ENCODE measurements at places on chromosomes 12 and 14.

- DNase-seq = no peak
Measured at GRCh38 chr12:109687250-109687649, 26.4 kb upstream of the FAM222A start.

DNA sequence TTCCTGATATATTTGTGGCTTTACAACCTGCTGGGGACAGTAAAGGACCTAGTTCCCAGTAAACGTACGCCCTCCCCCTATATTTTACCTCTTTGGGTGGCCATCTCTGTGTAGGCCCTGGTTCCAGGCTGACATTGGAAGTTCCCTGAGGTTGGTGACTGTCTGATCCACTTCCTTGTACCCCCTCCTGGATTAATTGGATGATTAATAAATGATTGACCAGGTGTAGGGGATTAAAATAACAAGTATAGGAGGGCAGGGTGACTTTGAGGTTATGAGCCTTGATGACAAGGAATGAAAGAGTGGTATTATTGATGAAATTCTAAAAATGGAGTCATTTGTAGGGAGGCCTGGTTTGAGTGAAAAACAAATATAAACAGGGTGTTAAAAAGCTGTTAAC, 9.6 kb downstream of the SUSD6 start:
- DNase-seq = no peak

GRCh38 chr14:31270196-31270772, 62.7 kb upstream of the HECTD1 start:
- DNase-seq = peak; percentile 49

DNA sequence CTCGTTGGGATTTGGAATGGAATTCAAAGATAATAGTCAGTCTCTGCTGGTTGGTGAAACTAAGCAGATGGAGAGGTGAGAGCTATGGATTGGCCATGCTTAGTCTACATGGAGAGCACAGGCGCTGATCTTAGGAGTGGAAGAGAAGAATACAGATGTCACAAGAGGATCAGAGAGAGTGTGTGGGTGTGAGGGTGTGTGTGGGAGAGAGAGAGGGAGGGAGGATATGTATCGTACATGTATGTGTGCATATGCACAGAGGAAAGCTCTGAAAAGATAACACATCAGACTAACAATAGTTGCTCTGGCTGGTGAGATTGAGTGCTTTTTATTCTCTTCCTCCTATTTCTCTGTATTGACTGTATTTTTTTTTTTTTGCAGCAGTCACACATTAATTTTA, 686.2 kb upstream of the TBX3 start:
- DNase-seq = no peak

DNA sequence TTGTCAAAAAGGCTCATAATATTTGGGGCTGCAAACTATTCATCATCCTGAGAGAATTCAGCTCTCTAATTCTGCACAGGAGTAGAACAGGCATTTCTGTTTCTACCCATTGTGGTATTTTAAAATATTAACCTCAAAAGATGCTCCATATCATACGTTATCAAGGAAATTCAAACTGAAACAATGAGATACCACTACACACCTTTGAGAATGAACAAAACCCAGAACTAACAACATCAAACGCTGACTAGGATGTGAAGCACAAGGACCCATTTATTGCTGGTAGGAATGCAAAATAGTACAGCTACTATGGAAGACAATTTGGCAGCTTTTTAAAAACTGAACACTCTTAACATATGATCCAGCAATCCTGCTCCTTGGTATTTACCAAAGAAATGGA, 171.8 kb downstream of the DUSP6 start:
- no peak for DNase-seq

- DNase-seq = no peak
Measured at GRCh38 chr12:29086325-29087271, 62.5 kb upstream of the FAR2 start.

DNA sequence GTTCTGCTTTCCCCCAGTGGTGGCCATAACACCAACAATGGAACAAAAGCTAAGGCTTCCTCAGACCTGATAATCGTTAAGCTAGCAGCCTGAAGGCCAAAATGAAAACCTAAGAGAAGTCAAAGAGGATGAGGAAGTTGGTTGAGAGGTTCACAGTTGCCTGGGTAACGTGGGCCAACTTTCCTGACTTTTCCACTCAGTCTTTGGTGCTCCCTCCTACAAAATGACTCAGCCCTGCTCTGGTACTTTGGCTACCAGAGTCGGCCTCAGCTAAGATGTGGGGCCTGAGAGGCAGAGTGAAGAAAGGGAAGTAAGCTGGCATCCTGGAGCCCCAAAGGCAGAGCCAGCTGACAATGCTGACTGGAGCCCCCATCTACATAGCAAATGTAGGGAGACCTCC, 14.9 kb upstream of the FKBP11 start:
- no peak for DNase-seq

GRCh38 chr12:28787151-28787550, 361.9 kb upstream of the FAR2 start:
- no peak for DNase-seq

DNA sequence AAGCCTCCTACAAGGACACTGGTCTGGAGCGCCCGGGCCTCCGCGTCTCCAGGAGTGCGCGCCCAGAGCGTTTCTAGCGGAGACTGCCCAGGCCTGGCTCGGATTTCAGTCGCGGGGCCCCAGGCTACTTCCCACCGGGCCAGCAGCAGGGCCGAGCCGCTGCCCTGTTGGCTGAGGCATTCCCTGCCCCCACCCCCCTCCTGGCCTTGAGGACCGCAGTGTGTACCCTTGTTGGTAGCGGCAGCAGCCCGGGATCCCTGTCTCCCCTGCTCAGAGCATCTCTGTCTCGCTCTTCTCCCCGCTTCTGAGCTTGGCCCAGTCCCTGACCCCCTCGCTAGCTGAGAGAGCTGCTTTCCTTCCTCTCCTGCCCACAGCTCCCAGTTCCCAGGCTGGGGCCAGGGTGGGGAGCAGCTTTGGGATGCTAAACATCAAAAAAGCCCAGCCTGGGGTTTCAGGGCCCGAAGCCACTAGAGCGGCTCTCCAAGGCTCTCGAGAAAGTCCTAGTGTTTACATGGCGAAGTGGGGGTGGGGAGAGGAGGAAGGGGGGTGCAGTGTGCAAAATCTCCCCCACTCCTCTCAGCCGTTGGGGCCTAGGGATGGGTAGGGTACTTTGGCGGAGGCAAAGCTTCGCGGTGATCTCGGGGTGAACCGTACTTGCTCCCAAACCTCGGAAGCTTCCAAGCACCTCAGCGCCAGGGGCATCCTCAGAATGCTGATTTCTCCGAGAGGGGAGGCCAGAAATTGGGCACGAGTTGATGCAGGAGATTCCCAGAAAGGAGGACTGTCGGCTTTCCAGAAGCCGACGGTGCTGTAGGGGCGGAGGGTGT, 6.4 kb downstream of the NKX2-1 start:
- no peak for DNase-seq

- DNase-seq = no peak
Measured at GRCh38 chr12:5280086-5280485, 151.8 kb upstream of the NTF3 start.

- DNase-seq = no peak
Measured at GRCh38 chr12:41699658-41700057, 445.0 kb downstream of the GXYLT1 start.

GRCh38 chr14:30651937-30652336, 29.8 kb downstream of the SCFD1 start:
- DNase-seq = no peak

DNA sequence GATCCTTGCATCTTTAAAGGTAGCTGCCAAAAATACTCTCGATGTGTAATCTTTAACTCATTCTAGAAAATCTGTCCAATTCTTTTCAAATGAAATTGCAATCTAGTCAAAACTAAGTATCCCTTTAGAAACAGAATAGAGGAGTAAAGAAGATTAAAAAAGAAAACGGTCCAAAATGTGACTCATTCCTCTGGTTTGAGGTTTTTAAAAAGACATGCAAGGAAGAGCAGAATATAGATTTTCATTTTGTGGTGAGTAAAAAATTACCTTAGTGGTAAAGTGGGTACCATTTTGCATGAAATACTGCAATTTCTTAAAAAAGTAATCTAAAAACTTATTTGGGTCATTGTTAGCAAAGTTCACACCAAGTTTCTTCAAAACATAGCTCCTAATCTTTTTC, 108.4 kb downstream of the BRMS1L start:
- no peak for DNase-seq

DNA sequence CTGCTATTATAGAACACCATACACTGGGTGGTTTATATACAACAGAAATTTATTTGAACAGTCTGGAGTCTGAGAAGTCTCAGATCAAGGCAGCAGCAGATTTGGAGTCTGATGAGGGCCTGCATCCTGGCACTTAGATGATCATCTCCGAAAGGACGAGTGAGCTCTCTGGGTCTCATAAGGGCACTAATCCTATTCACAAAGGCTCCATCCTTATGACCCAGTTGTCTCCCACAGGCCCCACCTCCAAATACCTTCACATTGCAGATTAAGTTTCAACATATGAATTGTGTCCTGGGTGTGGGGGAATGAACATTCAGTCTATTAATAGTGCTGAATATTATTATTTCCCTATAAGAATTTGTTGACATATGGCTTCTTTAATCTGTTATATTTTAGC, 53.6 kb downstream of the FBXO34 start:
- DNase-seq = no peak

- DNase-seq = peak; percentile 11
Measured at GRCh38 chr14:30389134-30389876, 169.7 kb upstream of the G2E3 start.

DNA sequence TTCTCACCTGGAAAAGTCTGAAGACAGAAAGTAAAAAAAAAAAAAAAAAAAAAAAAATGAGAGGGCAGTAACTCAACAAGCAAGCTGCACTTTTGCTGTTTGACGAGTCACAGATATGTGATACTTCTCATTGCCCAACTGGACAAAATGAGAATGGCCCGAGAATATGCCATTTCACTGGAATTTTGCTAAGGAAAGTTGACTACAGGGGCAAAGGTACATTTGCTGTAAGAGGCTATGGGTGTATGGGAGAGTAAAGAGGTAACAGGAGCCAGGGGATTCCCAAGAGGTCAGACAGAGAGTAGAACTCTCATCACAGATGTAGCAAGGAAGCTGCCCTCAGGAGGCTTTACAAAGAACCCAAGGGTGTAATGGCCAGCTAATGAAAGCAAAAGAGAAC, 22.9 kb downstream of the KIF21A start:
- no peak for DNase-seq

DNA sequence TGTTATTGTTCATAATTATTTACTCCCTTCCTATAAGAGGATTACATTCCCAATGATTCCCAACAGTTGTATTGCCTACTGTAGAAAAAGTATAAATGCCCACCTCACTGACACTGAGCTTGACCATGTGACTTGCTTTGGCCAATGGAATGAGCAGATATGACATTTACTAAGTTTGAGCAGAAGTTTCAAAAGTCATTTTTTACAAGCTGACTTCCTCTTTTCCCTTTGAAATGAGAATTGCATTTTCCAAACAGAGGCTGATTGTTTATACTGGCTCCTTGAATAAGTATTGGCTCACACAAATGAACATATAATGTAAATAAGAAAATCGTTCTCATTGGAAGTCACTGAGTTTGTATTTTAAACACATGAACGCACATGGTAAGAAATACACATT, 116.4 kb upstream of the LRFN5 start:
- DNase-seq = no peak

DNA sequence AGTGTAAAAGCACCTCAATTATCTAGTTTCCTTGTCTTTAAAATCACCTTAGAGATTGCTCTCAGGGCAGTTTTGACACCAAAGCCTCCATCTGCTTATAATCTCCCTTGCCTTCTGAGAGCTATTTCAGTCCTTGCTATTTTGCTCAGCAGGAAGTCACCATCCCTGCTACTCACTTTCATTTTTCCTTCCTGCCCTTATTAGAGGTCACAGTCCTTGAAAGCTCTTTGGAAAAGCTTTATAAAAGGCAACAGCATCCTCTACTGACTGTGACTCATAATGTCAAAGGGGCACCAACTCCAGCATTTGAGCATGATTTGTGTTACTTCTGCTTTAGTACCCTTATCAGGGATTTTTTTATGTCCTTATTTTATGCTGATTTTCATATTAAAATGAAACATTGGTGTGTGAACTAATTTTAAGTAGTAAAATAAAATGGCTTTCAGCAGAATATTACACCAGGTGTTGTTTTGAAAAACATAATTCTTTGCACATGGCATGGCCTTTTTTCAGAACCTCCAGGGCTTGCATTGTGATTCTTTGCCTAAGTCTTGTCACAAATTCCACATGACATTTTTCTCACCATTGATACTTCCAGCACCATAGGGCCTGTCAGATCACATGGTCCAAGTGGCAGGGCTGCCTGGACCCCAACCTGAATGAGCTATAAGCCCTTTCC, 213.0 kb downstream of the ADAMTS20 start:
- DNase-seq = no peak

- no peak for DNase-seq
Measured at GRCh38 chr14:59500732-59501131, 16.4 kb downstream of the JKAMP start.

DNA sequence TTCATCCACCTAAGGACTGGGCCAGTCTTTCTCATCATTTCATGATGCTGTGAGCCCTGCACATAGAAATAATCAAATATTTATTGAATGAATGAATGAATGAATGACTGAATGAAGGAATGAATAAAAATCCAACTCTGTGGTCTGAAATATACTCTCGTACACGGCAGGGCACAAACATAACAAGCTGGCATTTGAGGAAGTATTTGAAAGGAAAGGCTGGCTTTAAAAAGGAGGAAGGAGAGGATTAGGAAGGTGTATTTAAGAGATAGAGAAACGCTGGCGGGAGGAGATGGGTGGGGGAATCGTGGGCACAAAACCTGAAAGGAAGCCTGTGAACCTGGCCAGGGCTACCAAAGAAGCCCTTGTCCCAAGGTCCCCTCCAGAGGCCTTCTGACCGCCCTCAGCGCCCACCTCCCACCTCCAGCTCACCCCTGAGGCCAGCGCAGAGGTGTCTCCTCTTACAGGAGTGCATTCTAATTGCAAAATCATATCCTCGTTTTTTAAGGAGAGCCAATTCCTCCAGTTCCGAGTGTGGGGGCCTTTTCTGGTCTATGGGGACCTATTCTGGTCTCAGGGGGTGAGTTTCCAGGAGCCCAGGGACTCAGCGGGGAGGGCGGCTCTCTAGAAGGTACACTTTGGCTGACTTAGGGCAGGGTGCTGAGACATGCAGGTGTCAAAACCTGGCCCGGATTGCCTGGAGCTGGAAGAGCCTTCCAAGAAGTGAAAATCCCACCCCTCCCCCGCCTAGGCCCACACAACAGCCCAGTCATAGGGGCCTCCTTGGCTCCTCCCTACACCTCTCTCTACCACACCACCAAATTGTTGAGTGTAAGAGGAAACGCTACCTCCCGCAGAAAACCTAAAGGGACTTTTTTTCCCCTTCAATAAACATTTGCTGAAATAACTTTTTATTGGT, 8.7 kb upstream of the JDP2 start:
- DNase-seq = peak; percentile 83

DNA sequence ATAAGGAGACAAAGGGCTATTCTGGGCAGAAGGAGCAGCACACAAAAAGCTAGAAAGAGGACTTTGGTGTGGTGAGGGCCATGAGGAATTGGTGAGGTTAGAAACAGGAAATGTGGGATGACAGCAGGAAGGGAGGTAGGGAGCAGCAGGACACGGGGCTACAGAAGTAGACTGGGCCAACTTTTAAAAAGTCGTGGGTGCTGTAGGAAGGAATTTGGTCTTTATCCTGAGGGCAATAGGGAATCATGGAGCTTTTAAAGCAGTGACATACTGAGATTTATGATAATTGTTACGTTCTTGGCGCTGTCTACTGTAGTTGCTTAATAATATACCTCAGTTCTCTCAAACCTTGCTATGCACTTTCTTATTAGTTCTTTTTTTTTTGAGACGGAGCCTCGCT, 8.2 kb upstream of the CHURC1 start:
- no peak for DNase-seq
